Ecto neural progenitor cell (in vitro differentiated cells): ENCODE measurements at places on chromosomes 6 and 20.

DNA sequence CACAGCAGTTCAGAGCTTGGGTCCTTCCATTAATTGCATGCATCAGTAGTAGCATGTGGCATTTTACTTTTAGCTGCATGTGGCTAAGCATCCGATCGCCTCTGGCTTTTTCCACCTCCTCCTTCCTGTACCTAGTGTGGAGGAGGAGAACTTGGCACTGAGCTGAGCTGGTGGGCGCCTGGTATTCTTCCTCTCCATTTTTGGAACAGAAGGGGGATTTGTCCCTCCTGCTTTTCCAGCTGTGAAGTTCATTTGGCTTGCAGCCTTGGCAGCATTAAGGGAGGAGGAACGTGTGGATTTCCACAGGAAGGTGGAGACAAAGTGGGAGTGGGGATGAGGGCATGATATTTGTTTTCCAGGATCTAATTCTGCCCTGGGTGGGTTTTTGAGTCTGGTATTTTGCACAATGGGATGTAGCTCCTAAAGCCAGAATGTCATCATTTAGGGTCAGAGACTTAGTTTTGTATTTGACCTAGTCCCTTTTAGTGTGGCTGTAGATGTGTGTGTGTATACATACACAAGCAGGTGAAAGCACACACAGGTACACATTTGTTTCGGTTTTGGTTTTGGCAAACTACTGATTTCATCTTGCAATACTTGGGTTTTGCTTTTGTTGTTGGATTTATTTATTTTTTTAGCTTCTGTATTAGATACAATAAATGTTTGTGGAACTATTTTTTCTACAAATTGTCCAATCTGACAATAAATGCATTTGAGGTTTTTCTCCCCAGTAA, 90.0 kb downstream of the SASH1 start:
- no peak for DNase-seq

DNA sequence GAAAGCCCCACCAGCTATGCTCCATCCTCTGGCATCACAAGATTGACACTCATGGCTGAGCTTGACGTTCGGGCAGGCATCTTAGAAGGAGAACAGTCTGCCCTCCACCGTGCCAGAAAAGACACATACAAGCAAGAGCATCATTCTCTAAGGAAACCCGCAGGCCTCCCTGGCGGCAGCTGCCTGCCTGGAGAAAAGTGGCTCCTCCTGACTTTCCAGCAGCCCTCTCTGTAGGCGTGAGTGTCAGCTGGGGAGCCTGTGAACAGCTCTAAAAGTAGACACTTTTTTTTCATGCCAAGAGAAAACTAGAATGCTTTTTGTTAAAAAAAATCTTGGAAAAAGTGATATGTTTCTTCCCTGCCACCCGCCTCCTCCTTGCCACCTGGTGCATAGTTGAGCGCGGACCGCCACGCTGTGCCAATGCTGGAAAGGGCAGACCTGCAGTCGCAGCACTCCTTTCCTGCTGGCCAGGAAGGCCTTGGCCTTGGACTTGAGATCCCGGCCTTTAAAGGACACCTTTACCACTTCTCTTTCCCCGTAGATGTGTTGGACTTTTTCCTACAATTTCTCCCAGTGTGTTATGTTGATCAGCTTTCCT, 29.7 kb upstream of the INSM1 start:
- DNase-seq = no peak

DNA sequence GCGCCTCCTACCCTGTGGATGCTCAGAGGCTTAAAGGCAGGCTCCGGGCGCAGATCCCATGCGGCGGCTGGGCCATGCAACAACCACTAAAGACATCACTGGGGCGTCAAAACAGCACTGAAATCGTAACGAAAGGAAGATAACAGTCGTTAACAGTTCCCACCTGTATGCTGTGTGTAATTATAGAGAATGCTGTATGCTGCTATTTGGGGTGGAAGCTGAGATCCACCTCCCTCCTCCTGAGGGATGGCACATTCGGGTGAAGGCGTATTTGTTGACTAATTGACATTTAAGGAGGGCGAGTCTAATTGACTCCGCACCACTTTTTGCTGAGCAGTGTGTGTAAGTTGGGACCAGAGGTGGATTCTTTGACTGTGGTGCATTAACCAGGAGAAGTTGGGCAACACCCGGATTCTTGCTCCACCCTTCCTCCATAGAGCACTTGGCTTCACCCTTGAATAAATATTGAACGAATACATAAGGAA, 687 bp downstream of the SLC35A1 start:
- no peak for DNase-seq

GRCh38 chr6:6407071-6407741, 86.7 kb upstream of the F13A1 start:
- DNase-seq = no peak

GRCh38 chr6:51350308-51350904, 531.7 kb downstream of the TFAP2B start:
- DNase-seq = no peak

- DNase-seq = no peak
Observed at GRCh38 chr6:161215193-161215592, 58.7 kb downstream of the AGPAT4 start.

- DNase-seq = no peak
Observed at GRCh38 chr6:39756582-39756981, 31.4 kb upstream of the KIF6 start.

DNA sequence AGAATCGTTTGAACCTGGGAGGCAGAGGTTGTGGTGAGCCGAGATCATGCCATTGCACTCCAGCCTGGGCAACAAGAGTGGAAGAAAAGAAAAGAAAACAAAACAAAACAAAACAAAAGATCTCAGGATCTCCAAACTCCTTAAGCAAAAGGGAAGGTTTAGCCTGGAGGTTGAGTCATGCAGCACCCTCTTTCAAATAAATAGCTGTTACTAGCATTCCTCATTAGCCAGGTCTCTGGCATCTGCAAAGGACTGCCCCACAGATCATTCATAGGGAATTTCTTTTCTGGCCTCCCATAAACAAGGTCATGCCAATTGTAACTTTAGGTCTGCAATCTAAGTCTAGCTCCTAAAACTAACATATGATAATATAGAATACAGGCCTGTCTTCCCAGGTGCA, 37.2 kb downstream of the EDN1 start:
- DNase-seq = no peak

- no peak for DNase-seq
Observed at GRCh38 chr6:83062225-83062624, 3.4 kb downstream of the UBE3D start.

DNA sequence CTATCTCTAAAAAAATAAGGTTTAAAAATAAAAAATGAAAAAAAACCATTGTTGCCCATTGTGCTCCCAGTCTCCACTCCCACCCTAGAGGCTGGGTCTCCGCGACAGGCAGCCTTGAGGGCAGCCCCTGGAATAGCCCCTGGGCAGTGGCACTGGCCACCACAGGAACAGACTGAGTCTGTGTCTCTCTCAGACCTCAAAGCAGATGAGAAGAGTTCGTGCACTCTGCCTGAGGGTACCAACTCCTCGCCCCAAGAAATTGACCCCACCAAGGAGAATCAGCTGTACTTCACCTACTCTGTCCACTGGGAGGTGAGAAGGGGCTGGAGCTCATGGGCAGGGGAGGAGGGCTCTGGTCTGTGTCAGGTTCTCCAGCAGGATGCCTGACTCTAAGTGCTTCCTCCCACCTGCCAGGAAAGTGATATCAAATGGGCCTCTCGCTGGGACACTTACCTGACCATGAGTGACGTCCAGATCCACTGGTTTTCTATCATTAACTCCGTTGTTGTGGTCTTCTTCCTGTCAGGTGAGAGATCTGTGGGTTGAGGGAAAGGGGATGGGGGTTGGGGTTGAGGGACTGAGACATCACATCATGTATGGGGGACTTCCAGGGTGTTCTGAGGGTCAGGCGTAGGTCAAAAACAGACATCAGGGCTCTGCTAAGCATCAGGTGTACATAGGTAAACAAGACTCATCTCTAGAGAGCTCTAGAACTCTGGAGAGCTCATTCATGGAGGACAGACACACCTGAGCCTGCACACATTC, 35.6 kb downstream of the TM9SF4 start:
- no peak for DNase-seq

- DNase-seq = no peak
Observed at GRCh38 chr6:159099276-159099675, 54.5 kb upstream of the TAGAP start.

GRCh38 chr6:158061361-158061708, 79.7 kb downstream of the SYNJ2 start:
- DNase-seq = no peak

DNA sequence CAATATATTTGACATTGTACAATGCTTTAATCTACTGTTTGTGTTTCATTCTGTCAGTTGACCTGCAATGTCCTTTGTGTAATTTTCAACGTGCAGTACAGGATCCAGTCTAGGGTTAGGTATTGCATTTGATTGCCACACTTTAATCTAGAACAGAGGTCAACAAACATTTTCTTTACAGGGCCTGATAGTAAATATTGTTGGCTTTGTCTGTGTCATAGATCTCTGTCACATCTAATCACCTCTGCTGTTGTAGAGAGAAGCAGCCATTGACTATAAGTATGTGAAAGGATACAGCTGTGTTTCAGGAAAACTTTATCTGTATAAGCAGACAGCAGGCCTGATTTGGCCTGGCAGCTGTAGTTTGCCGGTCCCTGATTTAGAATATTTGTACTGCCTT, 39.3 kb downstream of the ATRN start:
- no peak for DNase-seq

DNA sequence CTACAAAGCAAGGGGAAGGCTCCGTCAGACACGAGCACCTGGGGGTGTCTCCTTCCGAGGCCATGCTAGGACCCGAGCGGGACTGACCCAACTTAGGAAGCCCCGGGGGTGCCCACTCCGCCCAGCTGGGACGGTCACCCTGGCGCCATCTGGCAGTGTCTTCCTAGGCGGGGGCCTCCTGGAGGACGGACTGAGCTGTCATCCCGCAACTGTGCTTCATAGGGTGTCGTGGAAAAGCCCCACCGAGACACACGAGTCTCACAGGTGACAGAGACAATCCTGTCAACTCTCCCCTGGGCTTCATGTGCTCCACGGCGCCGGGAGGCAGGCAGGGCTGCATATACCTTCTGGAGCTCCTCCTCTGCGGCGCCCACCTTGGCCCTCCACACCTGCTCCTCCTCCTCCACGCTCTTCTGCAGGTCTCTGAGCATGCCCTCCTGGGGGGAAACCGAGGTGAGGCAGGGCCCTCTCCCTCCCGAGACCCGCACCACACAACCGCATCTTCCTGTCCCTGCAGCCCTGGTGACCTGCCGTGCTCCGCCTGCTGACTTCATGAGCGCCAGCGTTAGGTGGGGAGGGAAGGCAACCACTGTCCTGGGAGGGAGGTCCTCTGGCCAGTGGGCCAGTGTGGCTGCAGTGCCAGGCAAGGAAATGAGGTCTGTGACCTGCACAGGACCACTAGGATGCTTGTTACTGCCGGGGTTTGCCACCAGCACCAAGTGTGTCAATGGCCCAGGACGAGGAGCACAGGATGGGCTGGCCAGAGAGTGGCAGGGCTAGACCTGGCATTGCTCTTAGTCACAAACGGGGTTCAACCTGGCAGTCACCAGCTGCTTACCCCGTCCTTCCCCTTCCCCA, 50.7 kb downstream of the DSTN start:
- peak; percentile 28 for DNase-seq

GRCh38 chr6:490251-491037, 98.9 kb downstream of the IRF4 start:
- DNase-seq = no peak

GRCh38 chr6:160030103-160030502, 61.2 kb downstream of the IGF2R start:
- DNase-seq = peak; percentile 57

DNA sequence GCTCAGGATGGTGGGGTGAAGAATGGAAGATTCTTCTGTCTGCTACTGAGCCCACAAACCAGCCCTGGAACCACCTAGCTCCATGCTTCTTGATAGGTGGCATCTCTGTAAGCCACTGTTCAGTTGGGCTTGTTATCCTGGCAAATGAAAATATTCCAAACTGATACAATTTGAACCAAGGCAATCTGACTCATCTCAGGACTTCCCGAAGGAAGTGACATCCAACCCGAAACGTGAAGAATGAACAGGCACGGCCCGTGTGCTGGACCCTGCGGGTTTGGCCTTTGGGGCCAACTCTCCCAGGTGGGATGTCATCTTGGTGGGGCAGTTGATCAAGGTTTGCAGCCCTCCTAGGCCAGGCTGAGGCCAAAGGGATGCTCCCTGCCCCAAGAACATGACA, 160.3 kb downstream of the PREX1 start:
- no peak for DNase-seq

GRCh38 chr6:41719436-41720261, 15.8 kb downstream of the TFEB start:
- no peak for DNase-seq

- no peak for DNase-seq
Observed at GRCh38 chr6:33199687-33200218, 712 bp downstream of the RXRB start.

- no peak for DNase-seq
Observed at GRCh38 chr6:158373214-158373613, 60.9 kb downstream of the TULP4 start.

DNA sequence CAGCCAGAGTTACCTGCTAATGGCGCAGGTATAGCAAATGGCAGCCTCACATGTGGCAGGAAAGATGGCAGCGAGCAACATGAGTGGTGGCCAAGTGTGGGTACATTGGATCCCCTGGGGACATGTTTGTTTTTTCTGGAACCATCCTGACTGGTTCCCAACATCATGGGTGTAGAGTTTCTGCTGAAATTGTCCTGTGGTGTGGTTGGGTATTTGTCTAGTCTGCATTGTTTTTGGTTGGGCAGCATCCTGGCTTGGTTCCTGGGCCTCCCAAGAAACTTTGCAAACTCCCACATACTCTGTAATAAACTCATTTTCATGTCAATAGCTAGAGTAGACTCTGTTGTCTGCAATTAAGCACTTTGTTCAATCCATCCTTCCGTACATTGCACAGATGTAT, 282.6 kb downstream of the CDC5L start:
- no peak for DNase-seq
